ENCODE measurements at places on chromosomes 7 and 10.

DNA sequence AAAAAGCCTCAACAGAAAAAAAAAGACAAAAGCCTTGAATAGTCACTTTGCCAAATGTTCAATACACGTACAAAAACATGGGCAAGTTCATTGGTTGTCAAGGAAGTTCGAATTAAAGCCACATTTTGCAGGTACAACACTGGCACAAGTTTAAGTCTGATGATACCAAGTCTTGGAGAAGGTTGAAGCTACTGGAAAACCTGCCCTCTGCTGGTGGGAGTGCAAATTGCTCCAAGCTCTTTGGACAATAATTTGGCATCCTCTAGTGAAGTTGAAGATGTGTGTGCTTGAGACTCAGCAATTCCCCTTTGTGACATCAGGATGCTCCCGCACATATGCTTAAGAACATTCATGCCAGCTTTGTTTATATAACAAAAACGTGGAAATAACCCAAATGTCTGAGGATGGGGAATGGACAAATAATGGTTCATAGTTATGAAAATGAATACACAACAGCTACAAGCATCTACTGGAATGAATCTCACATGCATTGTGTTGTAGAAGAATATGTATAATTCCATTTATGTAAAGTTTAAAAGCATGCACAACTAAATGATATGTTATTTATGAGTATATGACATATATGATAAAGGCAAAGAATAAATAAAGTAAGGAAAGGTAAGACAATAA lies 120.0 kb upstream of the PLPP4 start:
- peak; percentile 31 for DNase-seq

- no peak for DNase-seq
These were observed 57.5 kb downstream of the COL17A1 start for GRCh38 chr10:104028146-104028545.

GRCh38 chr7:24718431-24718831 lies 38.8 kb downstream of the GSDME start:
- DNase-seq = no peak

GRCh38 chr7:111568419-111568818 lies 6.1 kb upstream of the IMMP2L start:
- no peak for DNase-seq

All from KG1 (cell line).